ENCODE measurements at places on chromosomes 4 and X.
A peak's percentile ranks its signal among the peaks of the same experiment; 100 is the strongest.

- DNase-seq = no peak
Measured at GRCh38 chrX:7574325-7574724, 268.6 kb upstream of the VCX start.

DNA sequence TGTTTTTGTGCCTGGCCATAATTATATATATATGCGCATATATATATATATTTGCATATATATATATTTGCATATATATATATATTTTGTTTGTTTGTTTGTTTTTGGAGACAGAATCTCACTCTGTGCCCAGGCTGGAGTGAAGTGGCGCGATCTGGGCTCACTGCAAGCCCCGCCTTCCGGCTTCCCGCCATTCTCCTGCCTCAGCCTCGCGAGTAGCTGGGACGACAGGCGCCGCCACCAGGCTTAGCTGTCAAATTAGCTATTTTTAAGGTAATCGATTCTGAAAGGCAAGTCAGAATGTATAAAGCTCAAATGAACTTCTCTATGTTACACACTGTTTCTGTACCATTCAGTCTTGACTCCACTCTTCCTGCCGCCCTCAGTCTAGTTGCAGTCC lies 273.3 kb downstream of the TRIML1 start:
- no peak for DNase-seq

DNA sequence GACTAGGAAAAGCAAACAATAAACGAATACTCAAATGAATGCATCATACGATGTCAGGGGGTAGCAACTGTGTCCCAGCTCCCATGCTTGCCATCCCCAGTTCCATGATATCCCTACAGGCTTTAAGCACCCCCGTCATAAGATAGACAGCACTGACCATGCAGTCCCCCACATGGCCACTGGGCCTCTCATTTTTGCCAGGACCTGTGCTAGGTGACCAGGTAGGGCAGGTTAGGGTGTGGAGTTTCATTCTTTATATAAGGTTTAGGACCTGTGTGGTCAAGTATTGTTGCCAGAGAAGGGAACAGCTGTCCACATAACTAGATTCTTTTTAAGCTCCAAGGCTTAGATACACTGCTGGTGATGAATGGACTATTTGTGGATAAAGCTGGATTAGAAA lies 9.7 kb downstream of the PPEF2 start:
- DNase-seq = no peak

DNA sequence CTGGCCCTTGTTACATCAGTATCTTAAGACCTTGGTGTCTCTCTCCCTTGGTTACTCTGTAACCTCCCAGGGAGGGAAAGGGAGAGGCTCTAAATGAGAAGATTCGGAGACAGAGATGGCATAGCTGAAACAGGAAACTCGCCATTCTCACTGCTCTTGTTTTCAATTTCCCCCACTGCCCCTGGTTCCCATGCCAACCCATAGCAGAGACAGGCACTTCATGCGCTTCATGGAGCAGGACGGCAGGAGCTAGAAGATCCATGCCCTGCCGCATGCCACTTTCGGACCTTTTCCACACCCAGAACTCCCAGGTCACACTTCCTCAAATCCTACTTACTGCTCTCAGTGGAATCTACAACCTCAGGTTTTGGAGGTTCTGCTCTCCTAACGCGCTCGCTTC lies 3.1 kb downstream of the ZMYM3 start:
- no peak for DNase-seq

GRCh38 chrX:40474205-40474626 lies 106.6 kb upstream of the ATP6AP2 start:
- DNase-seq = peak; percentile 17

- no peak for DNase-seq
Measured at GRCh38 chrX:252957-253291, 28.3 kb upstream of the PLCXD1 start.

- peak; percentile 25 for DNase-seq
Measured at GRCh38 chrX:45771560-45772340, 571.1 kb upstream of the DIPK2B start.

DNA sequence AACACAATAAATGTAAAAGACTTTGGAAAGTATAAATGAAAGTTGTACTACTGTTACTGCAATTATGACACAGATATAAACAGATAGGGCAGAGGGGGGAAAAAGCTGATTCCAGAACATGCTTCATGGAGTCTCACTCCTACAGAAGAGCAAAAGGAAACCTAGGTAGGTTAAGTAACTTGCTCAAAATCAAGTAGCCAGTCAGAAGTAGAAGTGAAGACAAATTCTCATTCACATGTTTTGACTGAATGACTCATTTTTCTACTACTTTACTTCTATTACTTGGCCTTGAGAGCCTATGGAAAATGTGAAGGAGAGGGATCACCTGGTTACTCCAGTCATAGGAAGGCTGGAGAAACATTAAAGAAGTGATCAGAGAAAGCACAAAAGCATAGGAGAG lies 23.6 kb upstream of the RASGEF1B start:
- DNase-seq = no peak

DNA sequence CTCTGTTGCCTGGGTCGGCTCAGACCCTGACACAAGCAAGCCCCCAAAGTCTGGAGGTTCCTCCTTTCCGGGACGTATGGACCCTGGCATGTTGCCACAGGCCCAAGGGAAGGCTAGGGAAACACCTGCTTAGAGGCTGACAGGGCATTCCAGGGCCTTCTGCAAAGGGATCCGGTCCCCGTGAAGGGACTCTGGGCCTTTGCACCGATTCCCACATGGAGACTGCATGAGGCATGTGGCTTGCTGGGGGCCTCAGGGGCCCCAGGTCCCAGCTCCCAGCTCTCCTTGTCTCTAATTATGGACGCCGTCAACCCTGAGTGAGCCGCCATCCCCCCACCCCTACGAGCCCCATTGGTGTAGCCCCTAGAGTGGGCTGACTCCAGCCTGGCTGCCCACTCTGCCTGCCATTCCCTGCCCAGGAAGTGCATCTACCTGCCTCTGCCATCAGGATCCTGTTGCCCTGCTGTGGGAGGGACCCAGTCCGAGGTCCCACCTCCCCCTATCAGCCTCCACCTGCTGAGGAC lies 4.2 kb upstream of the RGS12 start:
- DNase-seq = no peak

Data from left ventricle myocardium inferior (tissue), 1 donor.